ENCODE measurements at places on chromosomes 13 and 19.

DNA sequence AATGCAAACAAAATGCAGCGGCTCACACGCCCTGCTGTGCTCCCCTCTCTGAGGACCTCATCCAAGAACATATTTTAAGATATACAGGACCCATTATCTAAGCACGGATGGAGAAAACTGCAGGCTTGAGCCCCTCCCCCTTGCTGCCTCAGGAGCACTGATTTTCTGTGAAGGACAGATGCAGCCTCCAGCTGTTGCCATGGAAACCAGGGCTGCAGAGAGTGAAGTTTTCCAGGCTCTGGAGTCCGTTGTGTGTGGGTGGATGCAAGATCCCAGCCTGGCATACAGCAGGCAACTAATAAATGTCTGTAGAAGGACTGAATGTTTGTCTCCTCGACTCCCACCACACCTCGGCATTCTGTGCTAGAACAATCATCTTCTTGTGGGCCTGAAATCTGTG is 105.6 kb upstream of the PEG3 start:
- no peak for DNase-seq

GRCh38 chr19:11025445-11025844 is 63.8 kb upstream of the LDLR start:
- DNase-seq: no peak

DNA sequence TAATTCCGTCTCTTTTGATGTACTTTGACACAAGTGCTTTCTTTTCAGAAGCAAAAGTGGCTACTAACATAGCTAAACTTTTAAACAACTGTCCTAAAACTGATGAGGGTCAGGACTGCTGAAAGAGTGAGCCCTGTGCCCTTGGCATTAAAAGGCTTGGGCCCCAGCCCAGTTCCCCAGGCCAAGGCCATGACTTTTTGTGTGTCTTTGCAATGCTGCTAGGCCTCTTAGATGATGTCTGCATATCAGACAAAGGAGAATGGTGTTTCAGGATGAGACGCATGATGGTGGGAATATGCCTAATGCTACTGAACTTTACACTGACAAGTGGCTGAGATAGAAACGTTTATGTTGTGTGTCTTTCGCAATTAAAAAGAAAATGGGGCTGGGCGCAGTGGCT is 38.0 kb downstream of the SLC7A9 start:
- DNase-seq: no peak

- no peak for DNase-seq
Observed at GRCh38 chr13:71865874-71866334, 1.1 kb downstream of the DACH1 start.

- DNase-seq: peak; percentile 94
Observed at GRCh38 chr19:35710784-35711723, 6.7 kb downstream of the ZBTB32 start.

DNA sequence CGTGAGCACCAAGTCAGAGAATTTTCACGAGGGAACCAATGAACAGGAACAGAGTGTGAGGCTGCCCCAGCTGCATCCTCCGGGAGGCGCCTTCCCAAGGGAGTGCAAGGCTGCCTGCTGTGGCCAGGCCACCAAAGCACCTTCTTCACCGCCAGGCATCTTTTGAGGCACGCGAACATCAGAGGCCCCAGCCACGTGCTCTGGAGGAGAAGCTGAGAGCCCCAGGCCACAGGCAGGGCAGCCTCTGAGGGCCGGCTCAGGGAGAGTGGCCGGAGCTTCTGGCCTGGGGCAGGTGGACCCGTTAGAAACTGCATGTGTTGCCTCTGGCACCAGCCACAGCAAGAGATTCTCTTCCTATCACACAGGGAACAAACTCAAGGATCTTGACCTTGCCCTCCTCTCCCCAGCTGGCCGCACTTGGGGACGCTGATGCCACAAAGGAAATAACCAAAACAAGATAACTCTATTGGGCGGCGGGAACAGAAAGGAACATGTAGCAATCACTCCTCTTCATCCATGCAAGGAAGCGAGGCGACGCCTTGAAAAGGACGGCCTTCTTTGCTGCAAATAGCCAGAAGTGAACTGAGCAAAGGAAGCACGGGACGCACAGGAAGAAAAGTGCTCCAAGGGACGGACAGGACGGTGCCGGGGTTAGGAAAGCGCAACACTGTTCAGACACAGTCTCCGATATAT is 19.9 kb downstream of the GAS6 start:
- no peak for DNase-seq

GRCh38 chr13:114099191-114099590 is 33.2 kb downstream of the RASA3 start:
- peak; percentile 55 for DNase-seq

- peak; percentile 84 for DNase-seq
Observed at GRCh38 chr19:11798391-11799330, at the start of gene ZNF491. ZNF491 (plus strand) TSS chr19:11798523; CDS start chr19:11805954, 7,431 bp downstream.

DNA sequence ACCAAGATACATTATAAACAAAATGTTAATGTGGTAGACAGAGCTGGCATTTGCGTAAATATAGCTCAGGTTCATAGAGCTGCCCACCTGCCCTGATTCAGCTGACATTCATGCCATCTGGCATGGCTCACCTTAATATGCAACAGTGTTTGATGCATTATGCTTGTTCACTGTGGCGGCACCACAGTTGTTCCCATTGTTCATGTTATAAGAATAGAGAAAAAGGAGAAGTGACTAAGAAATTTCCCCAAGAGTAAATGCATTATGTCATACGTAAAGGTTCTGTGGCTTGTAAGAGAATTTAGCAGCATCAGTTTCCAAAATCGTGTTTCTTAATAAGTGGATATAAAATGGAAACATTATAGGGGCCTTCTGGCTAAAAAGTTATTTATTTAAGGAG is 4.5 kb downstream of the CCNA1 start:
- no peak for DNase-seq

DNA sequence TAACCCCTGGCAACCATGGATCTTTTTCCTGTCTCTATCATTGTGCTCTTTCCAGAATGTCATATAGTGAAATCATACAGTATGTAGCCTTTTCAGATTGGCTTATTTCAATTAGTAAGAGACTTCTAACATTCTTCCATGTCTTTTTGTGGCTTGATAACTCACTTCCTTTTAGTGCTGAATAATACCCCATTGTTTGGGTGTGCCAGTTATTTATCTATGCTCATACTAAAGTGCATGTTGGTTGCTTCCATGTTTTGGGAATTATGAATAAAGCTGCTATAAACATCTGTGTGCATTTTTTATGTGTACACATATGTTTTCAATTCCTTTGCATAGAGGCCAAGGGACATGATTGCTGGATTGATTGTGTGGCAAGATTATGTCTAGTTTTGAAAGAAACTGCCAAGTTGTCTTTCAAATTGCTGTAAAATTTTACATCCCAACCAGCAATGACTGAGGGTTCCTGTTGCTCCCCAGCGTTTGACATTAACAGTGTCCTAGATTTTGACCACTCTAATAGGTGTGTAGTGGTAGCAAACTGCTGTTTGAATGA is 358.9 kb downstream of the ITGBL1 start:
- DNase-seq: no peak

GRCh38 chr13:79194727-79195126 is 211.3 kb downstream of the RBM26 start:
- DNase-seq: peak; percentile 43

DNA sequence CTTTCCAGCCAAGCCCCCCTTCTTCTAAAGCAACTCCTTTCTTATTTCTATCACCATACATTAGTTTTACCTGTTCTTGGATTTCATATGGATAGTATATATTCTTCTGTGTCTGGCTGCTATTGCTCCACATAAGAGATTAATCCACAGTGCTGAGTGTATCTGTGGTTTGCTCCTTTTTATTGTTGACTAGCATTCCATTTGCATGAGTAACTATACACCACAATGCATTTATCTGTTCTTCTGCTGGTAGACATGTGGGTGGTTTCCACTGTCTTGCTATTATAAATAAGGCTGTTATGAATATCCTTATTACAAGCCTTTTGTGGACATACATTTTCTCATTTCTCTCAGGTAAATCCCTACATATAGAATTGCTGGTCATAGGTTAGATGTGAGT is 138.2 kb downstream of the SLC7A1 start:
- DNase-seq: no peak

GRCh38 chr13:64749301-64749700 is 2480.8 kb downstream of the PCDH9 start:
- DNase-seq: peak; percentile 1

DNA sequence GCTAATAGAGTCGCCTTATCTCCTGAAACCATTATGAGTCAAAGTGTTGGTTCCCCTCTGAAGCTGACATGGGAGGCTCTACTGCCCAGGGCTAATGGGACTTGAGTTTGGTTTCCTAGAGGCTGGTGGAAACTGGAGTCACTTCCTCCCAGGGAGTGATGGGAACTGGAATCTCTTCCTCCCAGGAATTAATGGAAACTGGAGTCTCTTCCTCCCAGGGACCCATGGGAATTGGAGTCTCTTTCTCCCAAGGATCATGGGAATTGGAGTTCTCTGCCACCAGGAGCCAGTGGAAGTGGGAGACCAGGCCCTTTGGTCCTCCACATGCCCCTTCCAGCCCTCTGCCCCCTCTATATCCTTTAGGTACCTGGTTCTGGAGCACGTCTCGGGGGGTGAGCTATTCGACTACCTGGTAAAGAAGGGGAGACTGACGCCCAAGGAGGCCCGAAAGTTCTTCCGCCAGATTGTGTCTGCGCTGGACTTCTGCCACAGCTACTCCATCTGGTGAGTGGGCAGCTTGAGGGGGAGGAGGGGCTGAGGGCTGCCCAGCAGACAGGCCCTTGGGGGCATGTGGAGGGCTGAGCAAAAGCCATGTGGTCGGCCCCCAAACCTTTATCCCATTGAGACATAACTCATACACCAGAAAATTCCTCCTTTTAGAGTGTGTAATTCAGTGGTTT is 5.5 kb downstream of the BRSK1 start:
- DNase-seq: no peak

DNA sequence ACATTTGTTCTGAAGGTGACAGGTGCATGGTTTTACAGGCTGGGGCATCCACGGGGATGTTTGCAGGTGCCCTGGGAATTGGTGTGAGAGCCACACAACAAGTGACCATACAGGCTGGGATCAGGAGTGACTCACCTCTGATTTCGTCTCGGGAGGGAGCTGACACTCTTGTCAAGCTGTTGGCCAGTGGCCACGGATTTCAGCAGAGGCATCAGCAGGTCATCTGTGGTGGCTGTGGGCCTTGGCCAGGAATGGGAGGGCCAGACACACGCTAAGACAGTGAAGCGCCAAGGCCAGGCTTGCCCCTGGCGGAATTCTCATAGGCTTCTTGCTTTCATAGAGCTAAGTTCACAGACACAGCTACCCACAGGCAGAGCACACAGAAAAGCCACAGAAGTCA is 108.6 kb downstream of the HSPH1 start:
- no peak for DNase-seq

DNA sequence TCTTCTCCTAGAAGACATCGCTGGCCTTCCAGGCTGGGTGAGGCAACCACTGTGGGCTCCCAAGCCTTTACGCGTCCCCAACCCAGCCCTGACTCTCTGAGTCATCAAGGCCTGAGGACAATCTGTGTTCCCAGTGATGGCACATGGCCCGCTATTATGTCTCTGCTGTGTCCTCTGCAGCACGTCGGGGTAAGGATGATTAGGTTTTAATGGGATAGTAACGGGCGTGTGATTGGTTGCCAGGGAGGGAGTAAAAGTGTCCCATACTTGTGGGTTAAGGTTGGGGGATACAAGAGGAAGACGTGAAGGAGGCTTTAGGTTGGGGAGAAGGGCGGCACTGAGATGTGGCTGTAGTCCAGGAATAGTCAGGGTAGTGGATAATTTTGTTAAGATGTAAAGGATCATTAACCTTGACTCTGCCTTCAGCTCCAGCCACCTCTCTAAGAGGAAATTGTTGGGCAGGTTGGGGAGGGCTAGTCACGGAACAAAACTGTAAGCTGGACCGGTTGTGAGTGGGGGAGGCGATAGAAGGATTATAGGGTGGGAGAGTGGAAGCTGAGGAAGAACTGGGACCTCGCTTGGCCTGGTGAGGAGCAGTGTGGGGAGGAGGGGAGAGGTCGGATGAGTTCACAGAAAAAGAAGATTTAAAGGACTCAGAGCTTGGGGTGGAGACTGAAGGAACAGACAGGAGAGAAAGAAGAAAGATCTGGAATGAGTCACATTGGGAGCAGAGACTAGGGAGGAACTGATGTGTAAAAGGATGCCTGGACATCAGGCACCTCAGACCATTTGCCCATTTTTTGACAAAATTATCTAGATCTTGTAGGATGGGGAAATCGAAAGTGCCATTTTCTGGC is 27.9 kb upstream of the IGFL1 start:
- DNase-seq: no peak

All from GM12865 (cell line).